ENCODE measurements at places on chromosomes 12 and 14.
A peak's percentile ranks its signal among the peaks of the same experiment; 100 is the strongest.

- no peak for DNase-seq
These were observed 36.1 kb upstream of the ANKRD9 start for GRCh38 chr14:102545461-102546265.

DNA sequence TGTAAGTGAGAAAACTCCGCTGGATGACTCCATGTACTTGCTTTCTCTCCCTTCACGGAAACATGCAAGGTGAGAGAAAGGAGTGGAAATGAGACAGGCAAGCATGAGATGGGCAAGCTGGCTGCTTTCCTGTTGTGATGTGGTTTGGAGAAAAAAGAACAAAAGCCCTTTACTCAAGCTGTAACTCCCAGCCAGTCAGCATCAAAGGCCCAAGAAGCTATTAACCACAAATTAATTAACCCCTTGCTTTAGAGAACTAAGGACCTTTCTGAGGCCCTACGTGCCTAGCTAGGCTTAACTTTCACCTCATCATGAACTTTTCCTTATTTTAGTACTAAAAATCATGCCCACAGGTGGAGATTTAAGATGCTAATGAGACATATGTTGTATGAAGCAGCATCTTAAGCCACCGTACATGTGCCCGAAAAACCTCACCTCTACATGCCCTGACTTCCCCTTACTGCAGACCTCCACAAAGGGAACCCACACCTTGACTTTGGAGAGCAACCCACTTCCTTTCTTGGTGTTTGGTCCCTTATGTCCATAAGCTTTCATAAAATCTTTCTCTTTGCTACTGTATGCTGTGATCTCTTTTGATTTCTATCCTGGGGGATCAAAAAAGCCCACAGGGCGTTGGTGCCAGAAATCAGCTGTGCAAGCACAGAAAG is 87.0 kb downstream of the GALNT8 start:
- no peak for DNase-seq

DNA sequence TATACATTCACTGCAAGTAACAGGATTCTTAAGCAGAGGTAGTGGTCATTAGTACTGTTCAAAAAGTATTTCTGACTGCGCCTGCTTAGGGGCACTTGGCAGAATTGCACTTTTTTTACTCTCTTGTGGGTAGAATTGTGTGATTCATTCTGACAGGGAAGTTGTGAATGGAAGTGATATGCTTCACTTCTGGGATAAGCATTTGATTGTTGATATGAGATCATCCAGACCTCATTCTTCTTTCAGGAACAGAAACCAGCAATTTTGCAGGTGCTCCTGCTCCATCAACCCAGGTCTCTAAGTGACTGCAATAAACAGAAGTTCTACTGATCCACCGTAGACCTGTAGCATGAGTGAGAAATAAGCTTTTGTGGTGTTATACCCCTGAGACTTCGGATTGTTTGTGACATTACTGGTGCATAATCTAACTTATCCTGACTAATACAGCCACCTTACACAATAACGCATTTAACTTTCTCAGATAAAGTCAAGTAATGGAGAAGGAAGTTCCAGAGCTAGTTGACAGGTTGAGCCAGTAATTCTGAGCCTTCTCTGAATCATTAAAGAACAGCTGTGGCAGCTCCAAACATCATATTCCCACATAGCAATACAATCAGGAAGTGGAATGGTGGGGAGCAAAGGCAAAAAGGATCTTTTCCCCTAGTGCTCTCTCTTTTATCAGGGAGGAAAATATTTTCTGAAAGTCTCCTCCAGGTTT is 387.9 kb downstream of the SYT1 start:
- DNase-seq: no peak

DNA sequence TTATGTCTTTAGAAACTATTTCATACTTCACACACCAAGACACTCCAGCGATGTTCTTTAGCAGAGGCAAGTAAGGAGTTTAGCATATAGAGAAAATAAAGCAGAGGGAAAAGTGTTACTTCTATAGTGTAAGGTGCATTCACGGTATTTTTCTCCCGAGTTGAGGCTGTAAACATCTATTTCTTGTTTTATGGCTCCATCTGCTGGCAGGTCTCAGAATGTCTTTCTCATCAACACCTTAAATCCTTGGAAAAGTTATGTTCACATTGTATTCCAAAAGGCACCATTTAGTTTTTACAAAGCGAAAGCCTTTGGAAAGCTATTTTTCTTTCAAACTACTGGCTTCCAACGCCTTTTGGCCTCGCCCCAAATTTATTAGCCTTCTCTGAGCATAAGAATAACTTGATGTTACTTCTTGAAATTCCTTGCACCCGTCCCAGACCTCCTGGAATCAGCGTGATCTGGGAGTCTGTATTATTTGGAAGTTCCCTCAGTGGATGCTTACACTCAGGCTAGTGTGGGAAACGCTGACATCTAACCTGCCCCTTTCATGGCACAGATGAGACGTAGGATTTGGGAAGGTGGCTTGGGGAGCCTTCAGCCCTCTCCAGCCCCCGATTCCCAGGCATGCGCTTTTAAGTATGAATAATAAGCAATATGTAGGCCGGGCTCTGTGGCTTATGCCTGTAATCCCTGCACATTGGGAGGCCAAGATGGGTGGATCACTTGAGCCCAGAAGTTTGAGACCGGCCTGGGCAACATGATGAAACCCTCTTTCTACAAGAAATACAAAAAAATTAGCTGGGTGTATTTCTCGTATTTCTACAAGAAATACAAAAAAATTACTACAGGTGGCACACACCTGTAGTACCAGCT is 1.9 kb upstream of the PIWIL1 start:
- DNase-seq: peak; percentile 8

DNA sequence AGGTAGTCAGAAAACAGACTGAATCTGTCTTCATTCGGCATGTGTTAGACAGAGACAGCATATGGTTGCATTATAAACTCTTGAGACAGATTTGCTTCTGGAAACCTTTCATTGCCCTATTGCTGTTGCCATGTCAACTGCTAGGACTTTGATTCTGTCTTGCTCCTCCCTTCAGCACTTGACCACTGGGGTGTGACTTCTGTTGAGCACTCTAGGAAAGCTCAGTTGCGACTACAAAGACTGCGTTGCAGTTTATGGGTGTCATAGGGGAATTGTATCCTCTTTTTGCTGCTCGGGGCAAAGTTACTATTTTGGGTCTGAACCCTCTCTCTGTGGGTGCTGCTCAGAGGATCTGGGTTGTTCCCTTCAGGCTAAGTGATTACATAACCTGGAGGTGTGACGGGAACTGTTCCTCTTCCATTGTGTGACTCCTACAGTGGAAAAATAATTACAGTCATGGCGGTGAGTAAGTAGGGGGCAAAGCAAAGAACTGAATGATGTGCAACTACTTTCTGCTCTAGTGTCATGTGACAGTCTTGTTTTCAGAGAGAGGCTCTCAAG is 44.3 kb upstream of the TRIM9 start:
- no peak for DNase-seq

DNA sequence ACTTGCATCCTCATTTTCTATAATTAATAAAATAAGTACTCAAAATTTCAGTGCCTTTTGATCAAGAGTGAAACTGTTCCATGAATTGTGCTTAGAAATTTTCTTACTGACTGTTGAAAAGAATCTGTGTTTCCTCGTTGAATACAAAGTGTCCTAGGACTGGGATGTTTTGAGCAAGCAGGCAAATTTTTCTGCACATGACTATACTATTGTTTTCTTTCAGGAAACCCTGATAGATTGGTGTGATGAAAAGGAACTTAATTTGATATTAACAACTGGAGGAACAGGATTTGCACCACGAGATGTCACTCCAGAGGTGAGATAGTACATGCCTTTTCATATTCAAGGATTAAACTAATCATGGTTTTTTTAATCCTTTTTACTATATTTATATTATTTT is 316.3 kb downstream of the GPHN start:
- no peak for DNase-seq

- DNase-seq: no peak
These were observed 903 bp downstream of the PARPBP start for GRCh38 chr12:102120886-102121285.

- no peak for DNase-seq
These were observed 605.5 kb downstream of the BCL11B start for GRCh38 chr14:98666545-98666944.

DNA sequence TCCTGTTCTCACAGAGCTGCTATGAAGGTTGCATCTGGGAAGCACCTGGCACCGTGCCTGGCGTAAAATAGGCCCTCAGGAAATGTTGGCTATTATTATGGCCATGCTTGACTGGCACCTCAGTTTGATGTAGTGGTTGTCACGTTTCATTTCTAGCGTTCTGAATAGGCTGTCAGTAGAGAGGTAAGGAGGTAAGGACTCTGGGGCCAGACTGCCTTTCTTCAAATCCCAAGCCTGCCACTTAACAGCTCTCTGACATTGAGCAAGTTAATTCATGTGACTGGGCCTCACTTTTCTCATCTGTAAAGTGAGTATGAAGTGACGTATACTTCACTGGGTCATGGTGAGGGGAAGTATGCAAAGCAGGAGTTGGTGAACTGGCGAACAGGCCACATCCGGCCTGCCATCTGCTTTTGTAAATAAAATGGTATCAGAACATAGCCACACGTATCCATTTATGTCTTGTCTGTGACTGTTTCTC is 196.2 kb downstream of the CACNA1C start:
- DNase-seq: no peak

DNA sequence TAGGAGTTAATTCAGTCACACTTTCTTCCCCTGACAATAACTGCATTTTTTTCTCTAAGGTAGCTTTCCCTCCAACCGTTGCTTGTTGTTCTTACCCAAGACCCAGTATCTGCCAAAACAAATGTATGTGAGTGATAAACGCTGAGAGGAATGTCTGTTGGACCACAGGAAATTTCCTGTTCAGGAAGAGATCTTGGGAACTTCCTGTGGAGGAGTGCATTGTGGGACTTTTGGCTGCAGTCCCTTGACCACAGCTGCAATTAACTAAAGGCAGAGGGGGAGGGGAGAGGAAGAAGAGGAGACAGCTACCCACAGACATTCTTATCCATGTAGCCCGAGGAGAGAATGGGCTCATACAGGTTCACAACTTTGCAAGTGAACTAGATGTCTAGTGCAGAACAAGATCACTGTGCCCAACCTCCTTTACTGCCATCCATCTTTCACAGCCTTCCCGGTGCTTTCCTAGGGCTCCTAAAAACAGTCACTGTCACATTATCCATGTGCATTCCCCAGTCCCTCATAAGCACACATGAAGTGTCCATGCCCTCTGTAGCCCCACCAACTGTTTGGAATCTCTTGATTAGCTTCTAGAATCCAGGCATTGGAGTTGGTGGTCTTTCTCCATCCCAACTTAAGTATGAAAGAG is 149.5 kb downstream of the ETV6 start:
- DNase-seq: no peak

- DNase-seq: no peak
These were observed 21.9 kb upstream of the SLC15A5 start for GRCh38 chr12:16299403-16299802.

DNA sequence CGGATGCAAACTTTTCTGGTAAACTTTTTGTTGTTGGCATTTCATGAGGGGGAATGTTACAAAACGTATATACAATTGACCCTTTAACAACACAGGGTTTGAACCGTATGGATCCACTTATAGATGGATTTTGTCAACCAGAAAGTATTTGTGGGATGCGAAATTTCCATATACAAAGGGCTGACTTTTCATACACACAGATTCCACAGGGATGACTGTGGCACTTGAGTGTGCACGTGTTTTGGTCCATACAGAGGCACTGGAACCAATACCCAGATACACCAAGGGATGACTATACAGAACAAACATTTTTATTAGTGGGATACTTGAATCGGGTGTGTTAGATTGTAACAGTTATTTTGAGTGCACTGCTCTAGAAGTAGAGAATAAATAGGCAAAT is 29.8 kb upstream of the CCT2 start:
- DNase-seq: no peak

DNA sequence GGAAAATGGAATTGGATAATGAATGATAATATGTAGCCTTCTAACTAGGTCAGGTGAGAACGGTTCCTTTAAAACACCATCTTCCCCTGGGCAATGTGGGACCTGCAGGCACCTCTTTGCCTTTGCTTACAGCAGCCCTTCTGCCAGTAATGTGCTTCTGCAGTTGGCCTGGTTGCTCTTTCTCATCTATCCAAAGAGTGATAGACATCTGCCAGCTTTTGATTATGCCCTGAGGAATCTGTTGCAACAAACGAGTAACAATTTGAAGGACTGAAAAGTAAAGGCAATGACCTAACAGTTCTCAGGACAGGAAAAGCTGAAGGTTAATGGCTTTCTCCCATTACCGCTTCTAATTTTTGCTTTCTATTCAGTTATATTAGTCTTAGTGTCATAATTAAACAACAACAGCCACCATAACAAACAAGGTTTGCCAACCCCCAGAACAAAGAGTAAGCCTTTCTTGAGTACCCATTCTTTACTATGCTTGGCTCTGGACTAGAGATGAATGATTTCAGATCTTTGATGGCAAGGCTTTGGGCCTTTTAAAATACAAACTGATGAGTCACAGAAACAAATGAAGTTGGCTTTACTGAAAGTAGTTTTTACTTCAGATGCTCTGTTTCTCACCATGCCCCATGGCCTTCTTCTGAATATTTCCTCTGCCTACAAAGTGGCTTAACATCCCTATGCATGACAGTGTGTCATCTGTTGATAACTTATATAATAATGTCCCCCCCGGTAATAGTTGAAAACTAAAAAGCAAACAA is 76.1 kb upstream of the KRR1 start:
- DNase-seq: no peak

GRCh38 chr12:93297536-93297935 is 80.2 kb upstream of the NUDT4 start:
- DNase-seq: no peak

DNA sequence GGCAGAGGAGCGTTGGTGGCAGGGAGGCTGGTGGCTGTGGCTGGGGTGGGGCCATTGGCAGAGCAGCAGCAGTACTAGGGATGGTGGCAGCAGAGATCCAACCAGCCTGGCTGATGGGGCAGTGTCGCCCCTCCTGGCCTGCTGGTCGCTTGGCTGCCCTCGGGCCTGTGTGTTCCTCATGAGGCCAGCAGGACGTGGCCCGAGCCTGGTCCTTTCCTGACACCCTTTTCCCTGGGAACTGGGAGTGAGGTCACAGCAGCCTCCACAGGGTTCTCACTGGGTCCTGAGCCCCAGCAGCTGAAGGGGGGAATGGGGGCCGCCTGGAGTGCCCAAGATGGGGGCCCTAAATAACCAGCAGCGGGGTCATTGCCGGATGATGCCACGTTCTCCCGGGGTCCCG is 46.1 kb downstream of the KIF26A start:
- no peak for DNase-seq

DNA sequence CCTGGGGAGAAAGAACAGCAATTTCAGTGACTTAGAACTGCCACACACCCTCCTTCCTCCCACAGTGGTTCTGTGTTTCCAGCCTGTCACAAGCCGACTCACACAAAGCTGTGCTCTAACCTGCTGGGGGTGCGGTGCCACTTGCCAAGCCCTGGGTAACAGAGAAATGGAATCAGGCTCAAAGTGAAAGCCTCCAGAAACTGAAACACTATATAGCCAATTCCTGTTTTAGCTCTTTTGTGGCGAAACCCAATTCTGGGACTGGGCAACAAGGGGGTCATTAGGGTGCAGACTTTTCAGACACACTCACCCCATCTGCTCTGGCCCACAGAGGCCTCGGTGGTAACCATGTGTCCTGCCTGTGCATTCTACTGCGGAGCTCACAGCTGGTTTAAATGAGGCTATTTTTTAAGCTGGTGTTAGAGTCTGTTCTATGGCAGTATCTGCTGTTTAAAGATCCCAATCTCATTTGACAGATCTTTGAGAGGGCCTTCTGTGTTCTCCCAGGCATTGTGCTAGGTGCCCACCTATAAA is 15.2 kb upstream of the ACTR6 start:
- DNase-seq: no peak
